ENCODE measurements at places on chromosomes 12 and 14.

- DNase-seq: no peak
Observed at GRCh38 chr12:116687888-116688287, 50.0 kb downstream of the SPRING1 start.

GRCh38 chr12:131389054-131390013, 321.6 kb upstream of the SFSWAP start:
- no peak for DNase-seq

DNA sequence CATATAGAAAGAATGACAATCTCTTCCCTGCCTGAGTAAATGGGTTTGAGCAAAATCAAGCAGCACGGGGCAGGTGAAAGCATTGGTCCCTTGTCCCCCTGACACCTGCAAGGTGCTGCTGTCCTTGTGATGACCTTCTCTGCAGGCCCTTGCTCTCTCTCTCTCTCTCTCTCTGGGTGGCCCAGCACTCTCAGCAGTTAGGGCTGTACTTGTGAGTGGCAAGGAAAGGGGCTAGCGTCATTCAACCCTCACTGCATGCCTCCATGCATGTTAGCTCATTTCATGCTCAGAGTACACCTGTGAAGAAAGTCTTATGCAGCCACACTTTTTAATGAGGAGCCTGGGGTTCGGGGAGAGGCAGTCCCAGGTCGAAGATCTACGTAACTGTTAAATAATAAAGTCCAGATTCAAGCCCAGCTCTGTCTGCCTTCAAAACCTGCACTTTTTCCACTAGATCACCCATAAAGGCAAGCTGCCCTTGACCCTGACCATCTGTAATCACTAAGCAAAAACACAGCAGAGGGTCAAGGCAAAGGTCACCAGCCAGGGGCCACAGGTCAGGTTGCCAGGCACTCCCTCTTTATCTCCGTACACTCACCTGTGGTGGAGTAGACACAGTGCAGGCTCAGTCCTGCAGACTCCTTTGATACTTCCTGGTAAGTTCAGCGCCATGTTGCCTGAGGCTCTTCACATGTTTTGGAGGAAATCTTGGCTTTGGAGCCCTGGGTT, 44.9 kb upstream of the CLMN start:
- DNase-seq: no peak

- DNase-seq: no peak
Observed at GRCh38 chr12:75699251-75699650, 187.8 kb upstream of the KRR1 start.

GRCh38 chr14:52802597-52802996, 11.2 kb upstream of the GNPNAT1 start:
- DNase-seq: no peak

DNA sequence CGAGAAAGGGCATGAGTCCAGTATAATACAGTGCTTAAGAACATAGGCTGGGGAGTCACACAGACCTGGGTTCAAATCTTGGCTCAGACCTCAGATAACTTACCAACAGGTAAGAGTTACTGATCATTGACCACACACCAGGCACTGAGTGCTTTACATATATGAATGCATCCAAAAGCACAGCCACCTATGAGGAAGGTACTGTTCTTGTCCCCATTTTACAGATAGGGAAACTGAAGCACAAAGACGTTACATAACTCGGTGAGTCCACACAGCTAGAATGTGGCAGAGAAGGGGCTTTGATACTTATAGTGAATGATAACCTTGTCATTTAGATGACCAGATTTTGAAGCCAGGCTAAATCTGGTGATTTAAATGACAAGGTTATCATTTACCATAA, 27.6 kb downstream of the FAIM2 start:
- no peak for DNase-seq

DNA sequence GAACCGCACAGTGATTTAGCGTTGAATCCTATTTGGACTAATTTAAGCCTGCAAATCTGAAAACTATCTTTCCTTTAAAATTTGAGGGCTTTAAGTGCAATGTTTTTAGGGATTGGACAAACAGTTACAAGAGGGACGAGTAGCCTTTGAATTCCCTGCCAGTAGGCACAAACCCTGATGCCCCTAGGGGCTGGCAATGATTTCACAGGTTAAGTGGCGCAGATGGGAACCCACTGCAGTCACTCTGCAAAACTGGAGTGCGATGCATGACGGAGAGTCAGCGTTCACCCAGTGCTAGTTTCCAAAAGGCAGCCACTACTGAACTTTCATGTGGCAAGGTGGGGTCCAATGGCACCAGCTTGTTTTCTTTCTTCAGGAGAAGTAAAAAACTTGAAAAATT, 99.4 kb upstream of the FRMD6 start:
- DNase-seq: no peak

- DNase-seq: no peak
Observed at GRCh38 chr12:47797441-47797840, 22.3 kb downstream of the HDAC7 start.

- no peak for DNase-seq
Observed at GRCh38 chr14:57275023-57275664, 6.4 kb downstream of the AP5M1 start.

DNA sequence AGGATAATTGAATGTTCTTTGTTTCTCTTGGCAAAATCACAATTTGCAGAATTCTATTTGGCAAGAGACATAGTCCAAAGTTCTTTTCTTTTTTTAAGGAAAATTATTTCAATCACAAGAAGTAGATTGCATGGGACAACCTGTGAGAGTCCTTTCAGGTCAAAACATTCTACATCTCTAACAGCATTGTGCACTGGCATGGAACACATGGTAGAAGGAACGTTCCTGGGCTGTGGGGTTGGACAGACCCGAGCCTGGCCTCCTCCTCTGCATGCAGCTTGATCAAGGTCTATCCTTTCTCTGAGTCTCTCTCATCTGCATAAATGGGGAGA, 88.6 kb upstream of the CPSF6 start:
- no peak for DNase-seq

DNA sequence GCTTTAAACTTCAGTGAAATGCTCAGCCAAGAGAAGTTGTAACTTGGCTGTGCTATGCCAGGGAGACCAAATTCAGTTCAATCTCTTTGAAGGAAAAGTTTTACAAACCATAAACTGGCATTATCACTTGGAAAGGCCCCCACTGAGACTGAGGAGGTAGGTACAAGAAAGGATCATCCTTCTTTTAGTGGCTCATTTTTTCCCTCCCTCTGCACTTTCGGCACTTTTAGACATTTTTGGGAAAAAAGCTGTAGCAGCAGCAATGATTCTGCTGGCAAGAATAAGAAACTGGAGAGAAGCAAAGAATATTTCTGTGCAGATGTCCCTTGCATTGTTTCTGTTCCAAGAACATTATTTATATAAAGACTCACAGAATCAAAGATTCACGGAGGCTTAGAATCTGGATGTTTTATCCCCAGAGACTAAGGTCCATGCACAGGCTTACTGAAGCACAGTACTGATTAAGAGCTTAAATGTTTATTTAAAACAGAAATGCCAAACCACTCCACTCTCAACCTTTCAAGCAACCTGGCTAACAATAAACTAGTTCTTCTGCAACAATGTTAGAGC, 12.3 kb downstream of the ZC2HC1C start:
- DNase-seq: no peak

- DNase-seq: no peak
Observed at GRCh38 chr14:58362798-58363412, 32.8 kb upstream of the TOMM20L start.

- DNase-seq: no peak
Observed at GRCh38 chr12:89529738-89530137, 3.9 kb upstream of the POC1B start.

- no peak for DNase-seq
Observed at GRCh38 chr12:104197264-104197663, 18.3 kb upstream of the TXNRD1 start.

DNA sequence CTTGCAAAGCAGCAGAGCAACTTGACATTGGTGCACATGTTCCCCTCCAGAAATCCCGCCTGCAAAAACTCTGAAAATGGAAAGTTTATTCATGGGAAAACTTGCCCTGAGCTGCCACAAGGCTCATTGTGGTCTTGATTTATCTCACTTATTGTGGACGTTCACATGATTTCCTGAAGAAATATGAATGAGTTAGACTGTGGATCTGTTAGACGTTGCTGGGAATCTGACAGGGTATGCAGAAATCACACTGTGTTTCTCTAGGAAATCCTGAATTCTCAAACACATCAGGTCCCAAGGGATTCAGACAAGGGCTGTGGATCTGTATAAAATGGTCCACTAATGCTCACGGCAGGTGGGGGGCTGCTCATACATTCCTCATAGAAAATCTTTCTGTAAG, 72.2 kb downstream of the EID3 start:
- no peak for DNase-seq

GRCh38 chr12:108839890-108840230, 17.5 kb downstream of the SSH1 start:
- DNase-seq: no peak

DNA sequence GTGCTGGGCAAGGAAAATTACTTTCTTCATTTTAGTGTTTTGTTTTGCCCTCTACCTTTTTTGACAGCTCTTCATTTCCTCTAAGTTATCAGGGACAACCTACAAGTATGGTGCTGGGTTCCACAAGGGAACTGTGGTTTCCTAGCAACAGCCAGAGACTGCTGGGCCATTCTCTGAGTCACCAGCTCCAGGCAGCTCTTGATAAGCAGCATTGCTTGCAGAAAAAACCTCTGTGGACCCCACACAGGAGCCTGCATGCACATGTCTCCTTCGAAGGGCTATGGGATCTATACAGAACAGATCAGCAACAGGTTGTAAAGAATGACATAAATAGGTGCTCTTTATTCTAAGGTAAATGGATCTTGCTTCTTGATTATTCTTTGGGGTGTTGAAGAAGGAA, 81.0 kb upstream of the CCDC196 start:
- no peak for DNase-seq

GRCh38 chr14:68806526-68807147, 13.8 kb upstream of the ZFP36L1 start:
- no peak for DNase-seq

All from glomerular endothelial cell (primary cell).